ENCODE measurements at places on chromosomes 4 and X.

GRCh38 chr4:181825564-181825963 is 417.6 kb upstream of the TENM3 start:
- no peak for DNase-seq

DNA sequence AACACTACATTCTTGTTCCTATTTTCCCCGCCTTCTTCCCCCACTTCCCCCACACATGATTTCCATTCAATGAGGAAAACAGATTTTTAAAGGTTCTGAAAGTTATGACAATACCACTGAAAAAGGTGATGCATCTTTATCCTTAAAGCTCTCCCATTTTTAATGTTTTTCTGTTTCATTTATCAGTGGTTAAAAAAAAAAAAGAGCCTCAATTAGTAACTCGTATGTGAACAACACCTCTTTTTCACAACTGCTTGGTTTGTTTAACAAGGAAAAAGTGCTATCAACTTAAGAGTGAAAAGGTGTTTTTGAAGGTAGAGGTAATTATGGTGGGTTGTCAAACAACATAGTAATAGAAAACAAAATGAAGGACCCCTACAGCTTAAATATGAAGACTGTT is 8.2 kb upstream of the CAMK2D start:
- no peak for DNase-seq

- DNase-seq, result no peak
These were observed 64.8 kb downstream of the NCAPG start for GRCh38 chr4:17875402-17876070.

- DNase-seq, result no peak
These were observed 23.5 kb upstream of the PRDM8 start for GRCh38 chr4:80173841-80174240.

DNA sequence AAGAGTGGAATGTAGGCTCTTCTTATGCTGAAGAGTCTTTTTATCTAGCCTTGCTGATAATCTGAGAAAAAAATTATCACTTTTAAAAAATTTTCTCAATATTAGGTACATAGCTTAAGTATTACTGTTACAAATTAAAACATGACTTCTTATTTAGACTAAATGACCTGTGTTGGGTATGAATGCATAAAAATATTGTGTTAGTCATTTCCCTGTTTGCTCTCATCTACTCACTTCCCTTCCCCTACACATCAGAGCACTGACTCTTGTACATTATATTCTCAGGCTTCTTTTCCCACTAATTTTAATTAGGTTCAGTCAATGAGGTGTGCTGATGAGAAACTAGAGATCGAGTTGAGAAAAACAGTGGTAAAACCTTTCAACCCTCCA is 881.0 kb downstream of the PCDH18 start:
- DNase-seq, result no peak

GRCh38 chr4:44848466-44848865 is 122.1 kb upstream of the GNPDA2 start:
- no peak for DNase-seq

DNA sequence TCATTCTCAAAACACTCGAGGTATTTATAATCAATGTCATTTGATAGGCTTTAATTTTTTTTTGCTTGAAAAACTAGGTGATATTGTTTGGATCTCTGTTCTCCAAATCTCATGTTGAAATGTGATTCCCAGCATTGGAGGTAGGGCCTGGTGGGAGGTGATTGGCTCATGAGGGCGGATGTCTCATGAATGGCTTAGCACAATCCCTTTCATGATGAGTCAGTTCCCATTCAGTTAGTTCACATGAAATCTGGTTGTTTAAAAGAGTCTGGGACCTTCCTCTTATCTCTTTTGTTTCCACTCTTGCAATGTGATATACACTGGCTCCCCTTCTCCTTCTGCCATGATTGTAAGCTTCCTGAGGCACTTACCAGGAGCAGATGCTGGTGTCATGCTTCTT is 638.7 kb downstream of the DMD start:
- no peak for DNase-seq

- no peak for DNase-seq
These were observed 30.3 kb downstream of the FHIP1A start for GRCh38 chr4:151439320-151439719.

DNA sequence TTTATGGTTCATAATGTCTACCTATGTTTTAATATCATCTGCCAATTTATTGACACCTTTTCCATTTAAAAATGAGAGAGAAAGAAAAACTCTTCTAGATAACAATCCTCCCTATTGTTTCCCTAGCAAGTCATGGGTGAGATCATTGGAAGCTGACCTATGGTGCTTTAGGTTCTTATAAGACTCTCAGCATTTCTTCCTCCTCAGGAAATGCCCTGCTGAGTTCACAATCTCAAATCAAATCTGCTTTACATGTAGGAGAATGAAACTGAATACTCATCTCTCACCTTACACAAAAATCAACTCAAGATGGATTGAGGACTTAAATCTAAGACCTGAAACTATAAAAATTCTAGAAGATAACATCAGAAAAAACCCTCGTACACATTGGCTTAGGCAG is 267.4 kb downstream of the RAPGEF2 start:
- DNase-seq, result no peak

- no peak for DNase-seq
These were observed 23.8 kb downstream of the COL25A1 start for GRCh38 chr4:109278594-109279031.

DNA sequence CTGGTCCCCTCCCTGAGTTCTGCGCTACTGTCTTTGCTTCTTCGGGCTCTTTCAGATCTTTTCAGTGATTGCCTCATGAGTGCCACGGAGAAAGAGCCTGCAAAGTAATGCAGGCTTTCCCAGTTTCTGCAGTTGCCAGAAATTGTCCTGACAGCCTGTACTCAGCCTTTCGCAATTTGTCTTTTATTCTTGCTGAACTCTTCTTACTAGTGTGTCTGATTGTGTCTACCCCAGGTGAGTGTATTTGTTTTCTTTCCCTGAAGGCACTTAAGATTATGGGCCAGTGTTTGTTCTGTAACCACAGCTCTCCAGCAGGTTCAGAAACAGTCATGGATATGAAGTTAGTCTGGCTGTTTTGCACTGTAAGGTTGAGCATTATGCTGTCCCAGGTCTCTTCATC is 47.1 kb downstream of the FAM193A start:
- no peak for DNase-seq

GRCh38 chr4:128915544-128915943 is 106.0 kb downstream of the JADE1 start:
- no peak for DNase-seq

- DNase-seq, result no peak
These were observed 111.6 kb downstream of the FRYL start for GRCh38 chr4:48668254-48669017.

All from stimulated activated CD4-positive, alpha-beta T cell treated with anti-CD3 and anti-CD28 coated beads, Interleukin-1b, Interleukin-23, amount 100 ng/mL, for 24 hours (primary cell).